ENCODE measurements at places on chromosomes 2 and 18. TPM values are rescaled to one million over a fixed set of nuclear protein-coding genes. Genes with fewer than 3 reads are reported as not detected.
A peak's percentile ranks its signal among the peaks of the same experiment; 100 is the strongest.

TEKT4 gene
- 0.24 TPM for polyA plus RNA-seq

TRIP12 gene
- polyA plus RNA-seq = 200 TPM

SCYGR4 gene
- not detected for polyA plus RNA-seq

DSG2 gene
- 50.5 TPM for polyA plus RNA-seq

COL6A3 gene
- 261 TPM for polyA plus RNA-seq

SERPINB7 gene
- polyA plus RNA-seq = 0.47 TPM

LYPD6 gene
- polyA plus RNA-seq = 25.4 TPM

CETN1 gene
- not detected for polyA plus RNA-seq

DNA sequence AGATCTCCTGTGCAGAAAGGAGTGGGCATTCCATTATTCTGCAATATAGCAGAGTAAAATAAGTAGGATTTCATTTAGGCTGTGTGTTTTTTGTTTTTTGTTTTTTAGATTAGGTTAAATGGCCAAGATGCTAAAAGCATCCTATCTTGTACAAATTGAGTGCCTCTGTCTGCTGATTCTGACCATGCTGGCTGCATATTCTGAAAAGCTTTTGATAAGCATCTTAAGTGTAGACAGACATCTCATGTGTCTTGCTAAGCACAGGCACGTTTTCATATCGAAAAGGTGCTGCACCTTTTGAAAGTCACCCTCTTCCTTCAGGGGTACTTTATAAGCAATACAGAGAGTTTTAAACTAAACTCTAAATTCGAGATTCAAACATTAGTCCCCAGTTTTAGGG, 74.0 kb upstream of the BCL11A start:
- no peak for DNase-seq

- DNase-seq = no peak
Observed at GRCh38 chr2:112924360-112924759, 13.4 kb downstream of the IL37 start.

- DNase-seq = no peak
Observed at GRCh38 chr2:10284108-10284870, 18.4 kb upstream of the HPCAL1 start.

GRCh38 chr18:816088-816653, 4.1 kb upstream of the YES1 start:
- DNase-seq = no peak

DNA sequence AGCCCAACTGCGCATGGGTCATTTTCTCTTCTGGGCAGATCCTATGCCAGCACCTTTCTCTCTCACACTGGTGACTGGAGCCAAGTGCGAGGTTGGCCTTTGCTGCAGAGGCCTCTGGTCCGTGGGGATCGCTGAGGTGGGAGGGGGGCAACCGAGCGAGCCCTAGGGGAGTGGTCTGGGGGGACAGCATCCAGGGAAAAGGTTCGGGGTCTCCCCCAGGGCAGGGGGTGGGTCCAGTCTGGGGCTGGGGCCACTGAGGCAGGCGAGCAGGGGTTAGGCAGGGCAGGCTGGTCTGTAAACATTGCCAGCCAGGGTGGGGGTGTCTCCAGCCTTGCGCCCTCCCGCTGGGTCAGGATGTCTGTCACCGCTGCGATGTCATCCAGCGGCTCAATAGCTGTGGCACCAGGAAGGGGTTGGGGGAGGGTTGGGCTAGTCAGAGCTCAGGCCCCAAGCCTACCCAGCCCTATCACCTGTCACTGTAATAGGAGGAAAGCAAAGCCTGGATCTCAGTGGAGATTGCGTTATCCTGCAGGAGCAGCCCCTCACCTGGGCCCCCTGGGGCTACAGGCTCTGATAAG, 4.7 kb downstream of the WDR54 start:
- no peak for DNase-seq

DNA sequence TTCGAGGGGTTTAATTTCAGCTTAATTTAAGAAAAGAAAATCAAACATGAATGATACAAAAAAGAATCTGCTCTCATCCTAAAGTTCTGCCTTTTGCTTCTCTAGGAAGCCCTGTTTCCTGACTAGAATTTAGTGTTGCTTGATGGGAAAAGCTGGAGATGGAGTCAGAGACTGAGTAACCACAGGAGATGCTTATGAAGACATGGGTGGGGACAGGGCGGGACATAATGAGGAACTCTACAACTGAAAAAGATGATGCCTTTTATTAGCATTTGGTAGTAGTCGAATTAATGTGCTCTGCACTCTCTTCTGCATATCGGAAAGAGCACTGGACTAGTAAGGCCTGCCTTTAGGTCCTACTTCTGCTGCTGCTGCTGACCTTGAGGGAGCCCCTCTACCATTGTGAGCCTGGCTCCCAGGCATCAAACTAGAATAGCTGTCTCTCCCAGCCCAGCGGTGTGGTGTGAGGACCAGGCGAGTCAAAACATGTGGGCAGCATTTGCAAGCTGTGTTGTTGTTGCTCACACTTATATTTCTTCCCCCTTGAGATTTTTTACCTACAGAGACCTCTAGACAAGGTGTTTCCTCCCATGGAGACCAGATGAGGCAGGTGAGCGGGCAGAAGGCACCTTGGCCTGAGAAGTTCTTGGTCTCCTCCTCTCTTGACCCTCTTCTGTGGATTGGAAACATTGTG, 61.5 kb downstream of the INPP4A start:
- DNase-seq = no peak

DNA sequence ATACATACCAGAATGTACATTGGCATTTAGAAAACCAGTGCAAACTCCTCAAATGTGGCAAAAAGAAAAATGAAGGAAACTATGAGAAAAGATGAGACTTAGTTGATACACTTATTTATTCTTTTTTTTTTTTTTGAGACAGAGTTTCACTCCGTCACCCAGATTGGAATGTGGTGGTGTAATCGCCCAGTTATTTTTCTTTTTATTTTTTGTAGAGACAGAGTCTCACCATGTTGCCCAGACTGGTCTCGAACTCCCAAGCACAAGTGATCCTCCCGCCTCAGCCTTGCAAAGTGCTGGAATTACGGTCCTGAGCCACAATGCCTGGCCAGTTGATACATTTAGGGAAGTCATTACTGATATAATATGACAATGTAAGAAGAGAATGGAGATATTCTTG, 274.2 kb upstream of the LRATD1 start:
- no peak for DNase-seq

DNA sequence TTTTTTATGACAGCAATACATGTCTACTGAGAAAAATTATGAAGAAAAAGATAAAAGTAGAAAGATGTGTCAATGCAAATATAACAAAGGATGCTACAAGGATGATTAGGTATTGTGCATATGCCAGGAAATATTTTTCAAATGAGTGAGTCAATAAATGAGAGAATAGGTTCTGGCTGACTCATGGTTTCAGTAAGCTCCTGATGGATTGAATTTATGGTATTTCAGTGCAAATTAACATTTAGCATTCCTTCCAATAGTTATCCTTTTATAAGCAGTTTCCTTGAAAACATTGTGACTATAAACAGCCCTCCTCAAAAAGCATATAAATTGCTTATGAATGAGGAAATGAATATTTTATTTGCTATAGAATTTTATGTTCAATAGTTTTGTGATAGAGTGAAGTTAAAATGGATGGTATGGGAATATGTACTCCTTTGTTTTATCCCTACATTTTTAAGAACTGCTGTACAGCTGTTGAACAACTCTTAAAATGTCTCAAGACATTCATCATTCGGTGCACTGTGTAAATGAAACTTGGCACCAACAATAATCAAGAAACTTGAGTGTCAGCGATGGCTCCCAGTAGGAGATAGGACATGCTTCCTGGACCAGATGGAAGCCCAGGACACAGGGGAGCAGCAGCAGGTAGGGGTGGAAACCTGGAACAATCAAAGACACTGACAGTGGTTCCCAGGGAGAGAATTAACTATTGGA, 144.7 kb downstream of the PMAIP1 start:
- no peak for DNase-seq

DNA sequence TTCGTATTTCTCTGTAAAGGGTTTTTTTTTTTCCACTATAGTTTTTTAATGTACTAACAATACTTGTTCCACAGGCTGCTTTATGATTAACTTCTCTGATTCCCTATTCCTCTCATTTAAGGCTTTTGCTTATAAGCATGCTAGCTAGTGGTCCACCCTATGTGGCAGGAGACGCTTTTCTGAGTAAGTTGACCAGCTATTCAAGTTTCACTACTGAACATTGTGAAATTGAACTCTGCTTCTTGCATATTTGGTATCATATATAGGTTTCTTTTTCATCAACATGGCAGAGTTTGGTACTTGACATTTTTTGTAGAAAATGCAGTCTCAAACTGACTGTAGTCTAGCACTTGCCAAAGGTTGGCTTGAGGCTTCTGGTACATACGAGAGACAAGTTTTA, 74.2 kb downstream of the OTX1 start:
- DNase-seq = no peak

DNA sequence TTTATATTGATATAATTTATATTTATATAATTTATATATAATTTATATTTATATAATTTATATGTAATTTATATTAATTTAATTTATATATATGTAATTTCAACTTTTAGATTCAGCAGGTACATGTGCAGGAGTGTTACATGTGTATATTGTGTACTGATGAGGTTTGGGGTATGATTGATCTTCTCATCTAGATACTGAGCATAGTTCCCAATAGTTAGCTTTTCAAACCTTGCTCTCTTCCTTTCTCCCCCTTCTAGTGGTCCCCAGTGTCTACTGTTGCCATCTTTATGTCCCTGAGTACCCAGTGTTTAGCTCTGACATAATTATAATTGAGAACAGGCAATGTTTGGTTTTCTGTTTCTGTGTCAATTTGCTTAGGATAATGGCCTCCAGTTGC, 1335.3 kb upstream of the CDH2 start:
- DNase-seq = no peak

DNA sequence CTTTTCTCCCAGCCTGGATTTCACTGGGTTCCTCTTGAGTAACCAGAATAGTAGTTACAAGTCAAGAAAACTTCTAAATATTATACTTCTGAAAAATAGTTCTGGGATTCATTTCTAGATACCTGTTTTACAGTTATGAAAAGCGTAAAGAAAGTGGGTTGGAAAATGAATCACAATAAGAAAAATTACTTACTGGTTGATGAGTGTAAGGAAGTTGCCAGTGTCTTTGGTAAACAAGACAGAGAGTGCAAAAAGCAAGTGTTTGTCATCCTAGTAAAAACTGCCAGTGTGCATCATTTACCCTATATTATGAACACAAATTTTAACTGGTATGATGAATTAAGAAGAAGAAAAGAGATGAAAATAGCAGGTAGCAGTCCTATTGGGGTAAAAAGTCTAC, 88.9 kb downstream of the R3HDM1 start:
- DNase-seq = no peak

- DNase-seq = no peak
Observed at GRCh38 chr2:222944971-222945740, 84.3 kb downstream of the ACSL3 start.

DNA sequence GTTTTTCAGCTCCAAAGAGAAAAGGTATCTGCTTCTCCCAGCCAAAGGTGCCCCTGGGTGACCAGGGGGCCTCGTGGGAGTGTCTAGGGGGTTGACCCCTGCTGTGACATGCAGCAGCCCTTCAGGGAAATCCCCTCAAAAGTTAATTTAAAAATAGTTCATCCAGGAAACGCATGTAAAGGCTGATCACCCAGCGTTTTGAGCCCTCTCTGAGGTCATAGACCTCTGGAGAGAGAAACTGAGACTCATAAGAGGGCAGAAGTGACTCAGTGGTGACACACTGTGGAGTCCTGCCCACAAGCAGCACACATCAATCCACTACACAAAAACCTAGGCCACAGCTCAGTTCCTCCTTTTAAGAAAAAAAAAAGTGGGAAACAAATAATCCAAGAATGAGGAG, 11.9 kb downstream of the GAL3ST2 start:
- no peak for DNase-seq

DNA sequence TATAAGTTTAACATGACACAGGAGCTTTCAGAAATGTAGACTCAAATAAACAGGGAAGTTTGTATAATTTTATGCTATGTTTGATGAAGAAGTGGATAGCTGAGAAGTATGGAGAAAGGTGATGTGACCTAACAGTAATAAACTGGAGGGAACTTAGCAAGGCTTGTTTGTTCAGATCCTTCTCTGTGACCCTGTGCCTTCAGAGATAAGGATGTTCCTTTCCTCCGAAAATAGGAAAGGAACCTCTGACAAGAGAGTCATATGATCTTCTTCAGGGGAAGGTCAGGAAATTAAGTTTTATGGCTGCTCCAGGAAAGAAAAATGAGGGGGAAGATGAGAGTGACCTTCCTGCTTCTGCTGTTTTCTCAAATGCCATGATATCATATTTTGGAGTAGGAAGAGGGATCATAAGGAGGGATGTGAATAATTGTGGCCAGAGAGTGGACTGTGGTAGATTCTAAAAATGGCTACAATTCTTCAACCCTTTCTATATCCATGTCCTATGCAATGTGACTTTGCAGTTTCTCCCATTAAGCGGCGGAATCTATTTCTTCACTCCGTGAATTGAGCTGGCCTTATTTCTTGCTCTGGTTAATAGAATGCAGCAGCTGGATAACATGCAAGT, 8.5 kb upstream of the C2orf69 start:
- no peak for DNase-seq

- DNase-seq = no peak
Observed at GRCh38 chr2:11656671-11657101, 13.3 kb downstream of the NTSR2 start.

GRCh38 chr2:142058149-142058548, 72.7 kb downstream of the LRP1B start:
- no peak for DNase-seq

- peak; percentile 50 for DNase-seq
Observed at GRCh38 chr18:80033181-80034067, 810 bp upstream of the RBFA start.

DNA sequence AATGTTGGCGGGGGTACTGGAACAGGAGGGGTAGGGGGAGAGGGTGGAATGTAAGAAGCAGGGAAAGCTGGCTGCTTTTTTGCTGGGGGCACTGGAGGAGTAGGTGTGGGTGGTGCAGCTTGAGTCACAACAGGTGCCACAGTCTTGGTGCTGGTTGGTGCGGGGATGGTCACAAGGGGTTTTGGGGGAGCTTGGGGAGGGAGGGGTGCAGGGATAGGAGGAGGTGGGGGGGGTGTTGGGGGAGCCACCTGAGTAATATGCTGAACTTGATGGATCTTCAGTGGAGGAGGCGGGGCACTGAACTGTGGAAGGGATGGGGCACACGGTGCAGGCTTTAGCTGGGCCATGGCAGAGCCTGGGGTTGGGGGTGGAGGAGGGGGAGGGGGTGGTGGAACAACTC, 94.4 kb downstream of the RAPH1 start:
- DNase-seq = no peak

GRCh38 chr2:6168485-6168884, 476.3 kb downstream of the SOX11 start:
- no peak for DNase-seq

DNA sequence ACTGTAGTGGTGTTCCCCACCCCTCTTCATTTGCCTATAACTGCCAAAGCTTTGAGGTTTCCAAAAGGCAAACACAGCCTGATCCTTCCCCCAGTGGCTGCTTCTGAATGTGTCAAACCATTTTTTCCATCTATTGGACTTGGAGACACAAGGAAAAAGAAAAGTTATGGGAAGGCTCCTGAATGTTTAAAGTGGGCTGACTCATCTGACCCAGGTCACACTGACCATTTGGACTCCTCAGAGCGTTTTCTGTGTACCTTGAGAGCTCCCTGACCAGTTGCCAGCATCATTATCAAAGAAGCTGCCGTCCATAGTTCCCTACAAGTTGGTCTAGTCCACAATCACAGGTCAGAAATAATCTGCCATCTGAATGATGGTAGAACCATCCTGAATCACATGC, 123.4 kb upstream of the COL3A1 start:
- DNase-seq = no peak
